HCEC 1CT (cell line): ENCODE measurements at places on chromosomes 13 and 19.

- no peak for DNase-seq
Observed at GRCh38 chr19:17242431-17243208, 3.1 kb downstream of the NR2F6 start.

GRCh38 chr13:47215736-47216135 lies 318.9 kb upstream of the HTR2A start:
- DNase-seq, result peak; percentile 93

DNA sequence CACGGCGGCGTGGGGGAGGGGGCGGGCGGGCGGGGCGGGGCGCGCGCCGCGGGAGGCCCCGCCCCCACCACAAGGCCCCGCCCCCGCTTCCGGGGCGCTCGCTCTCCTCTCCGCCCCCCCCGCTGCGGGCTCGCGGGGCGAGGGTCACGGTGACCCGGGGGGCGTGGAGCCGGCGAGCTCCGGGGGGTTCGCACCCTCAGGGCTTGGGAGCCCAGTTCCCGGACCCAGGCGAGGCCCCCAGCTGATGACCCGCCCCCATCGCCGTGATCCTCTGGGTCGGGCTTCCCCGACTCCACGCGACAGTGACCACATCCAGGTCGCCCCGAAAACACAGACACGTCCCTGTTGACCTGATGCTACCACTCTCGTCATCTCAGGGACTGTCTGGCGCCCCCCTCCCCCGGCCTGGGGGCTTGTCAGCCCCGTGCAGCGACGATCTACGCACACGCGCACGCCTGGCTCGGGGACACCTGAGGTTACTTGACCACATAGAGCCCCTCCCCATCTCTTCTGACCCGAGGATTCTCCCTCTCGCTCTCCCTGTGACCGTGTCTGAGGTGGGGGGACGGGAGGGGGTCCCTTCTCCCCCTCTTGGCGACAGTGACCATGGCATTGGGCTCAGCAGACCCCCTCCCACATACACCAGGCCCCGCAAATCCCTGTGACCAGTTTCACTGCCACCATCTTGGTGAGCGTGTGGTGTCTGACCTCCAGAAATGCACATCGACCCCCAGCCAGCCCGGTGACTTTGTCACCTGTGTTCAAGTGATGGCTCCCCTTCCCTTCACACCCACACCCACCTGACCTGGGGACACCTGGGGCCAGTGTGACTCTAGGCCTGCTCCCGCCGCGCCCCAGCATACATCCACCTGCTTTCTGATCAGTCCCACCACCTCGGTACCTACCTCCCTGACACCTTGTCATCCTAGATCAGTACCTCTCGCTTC lies 670 bp downstream of the MAP2K7 start:
- DNase-seq, result no peak

DNA sequence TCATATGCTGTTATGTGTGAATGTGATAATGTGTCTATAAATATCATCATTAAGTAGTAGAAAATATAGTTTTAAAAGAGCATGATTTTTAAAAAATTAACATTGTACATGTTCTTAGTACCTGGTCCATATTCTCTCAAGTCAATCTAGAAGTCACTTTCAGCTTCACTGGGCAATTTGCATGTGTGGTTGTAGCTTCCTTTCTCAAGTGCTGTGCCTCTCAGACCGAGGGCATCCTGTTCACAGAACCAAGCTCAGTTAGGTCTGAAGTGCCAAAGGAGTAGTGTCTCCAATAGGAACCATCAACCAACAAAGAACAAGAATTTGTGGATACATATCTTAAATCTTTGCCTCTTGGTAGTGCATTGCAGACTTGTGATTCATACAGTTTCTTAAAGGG lies 541.8 kb upstream of the SLC10A2 start:
- no peak for DNase-seq

- no peak for DNase-seq
Observed at GRCh38 chr13:111663953-111664421, 343.5 kb downstream of the TEX29 start.

DNA sequence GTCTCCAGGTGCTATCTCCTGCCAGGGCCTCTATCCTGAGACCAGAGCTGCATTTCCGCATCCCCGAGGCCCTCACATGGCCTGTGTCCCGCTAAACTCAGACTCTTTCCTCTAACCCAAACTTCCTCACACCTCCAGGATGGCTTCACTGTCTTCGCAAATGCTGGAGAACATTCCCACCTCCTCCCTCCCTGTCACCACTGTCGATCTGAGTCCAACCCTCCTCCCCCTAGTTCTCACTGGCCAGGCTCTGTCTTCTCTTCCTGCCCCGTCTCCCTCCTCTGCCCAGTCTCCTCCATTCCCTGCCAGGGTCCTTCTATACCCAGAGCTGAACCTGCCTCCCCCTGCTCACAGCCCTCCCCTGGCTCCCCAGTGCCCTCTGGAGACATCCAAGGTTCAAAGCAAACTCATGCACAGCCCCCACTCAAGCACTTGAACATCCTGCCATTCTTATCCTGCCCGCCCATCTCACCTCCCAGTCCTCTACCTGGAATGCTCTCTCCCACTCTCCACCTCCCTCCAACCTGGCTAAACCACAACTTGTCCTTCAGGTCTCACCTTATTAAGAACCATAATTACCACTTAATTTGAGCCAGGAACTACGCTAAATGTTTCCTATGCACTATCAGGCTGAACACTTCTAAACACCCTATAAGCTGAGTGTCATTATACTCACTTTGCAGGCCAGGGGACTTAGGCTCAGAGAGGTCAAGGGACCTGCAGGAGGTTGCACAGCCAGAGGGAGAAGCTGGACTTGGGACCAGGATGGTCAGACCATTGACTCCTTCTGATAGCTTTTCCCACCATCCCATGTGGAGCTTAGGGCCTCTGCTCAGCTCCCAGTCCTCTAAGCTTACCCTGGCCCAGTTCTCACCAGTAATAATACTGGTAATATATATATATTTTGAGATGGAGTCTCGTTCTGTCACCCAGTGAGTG lies 961 bp upstream of the VSIG10L start:
- no peak for DNase-seq

- DNase-seq, result no peak
Observed at GRCh38 chr19:41532526-41532925, 43.4 kb upstream of the CEACAM21 start.

GRCh38 chr19:50510700-50511068 lies 307 bp downstream of the JOSD2 start:
- DNase-seq, result no peak

DNA sequence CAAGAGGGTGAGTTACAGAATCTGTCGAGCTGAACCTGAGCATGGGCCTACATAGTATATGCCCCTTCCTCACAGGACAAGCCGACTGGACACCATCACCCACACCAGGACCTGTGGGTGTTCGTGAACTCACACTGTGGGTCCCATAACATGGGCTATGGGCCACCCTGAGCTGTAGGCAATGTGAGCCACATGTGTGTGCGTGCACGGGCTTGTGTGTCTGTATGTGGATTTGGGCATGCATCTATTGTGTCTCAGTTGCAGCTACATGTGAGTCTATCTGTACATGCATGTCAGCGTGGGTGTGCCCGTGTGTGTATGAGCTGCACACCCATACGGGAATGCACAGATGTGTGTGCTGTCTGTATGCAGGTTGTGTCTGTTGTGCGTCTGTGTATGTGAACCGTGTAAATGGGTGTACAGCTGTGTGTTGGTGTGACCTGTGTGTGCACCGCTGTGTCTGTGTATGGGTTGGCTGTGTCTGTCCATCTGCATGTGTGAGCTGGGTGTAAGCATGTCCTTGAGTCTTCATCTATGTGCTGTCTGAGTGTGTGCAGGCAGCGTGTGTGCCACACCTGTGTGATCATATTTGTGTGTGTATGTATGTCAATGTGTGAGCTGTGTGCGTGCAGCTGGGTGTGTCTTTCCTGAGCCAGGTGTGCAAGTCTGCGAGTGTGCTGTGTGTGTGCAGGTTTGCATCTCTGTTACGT lies 1.7 kb downstream of the NOTCH3 start:
- DNase-seq, result no peak

GRCh38 chr13:80630685-80631121 lies 289.8 kb upstream of the SPRY2 start:
- DNase-seq, result peak; percentile 75

DNA sequence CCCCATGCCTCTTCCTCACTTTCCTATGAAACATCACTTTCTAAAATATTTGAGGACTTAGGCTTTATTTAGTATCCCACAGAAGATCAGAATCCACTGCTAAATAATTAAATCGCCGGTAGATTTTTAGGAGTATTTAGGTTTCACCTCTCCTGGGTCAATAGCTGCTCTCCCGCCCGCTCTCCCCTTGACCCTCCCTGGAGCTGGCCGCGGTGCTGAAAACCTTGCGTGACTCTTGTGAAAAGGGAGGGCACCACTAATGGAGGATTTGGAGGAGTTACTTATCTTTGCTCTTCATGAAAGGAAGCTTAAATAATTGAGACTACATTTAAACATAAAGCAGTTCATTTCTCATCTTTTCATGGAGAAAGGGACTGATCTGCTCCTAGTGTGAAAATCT lies 14.1 kb downstream of the POU4F1 start:
- peak; percentile 24 for DNase-seq

DNA sequence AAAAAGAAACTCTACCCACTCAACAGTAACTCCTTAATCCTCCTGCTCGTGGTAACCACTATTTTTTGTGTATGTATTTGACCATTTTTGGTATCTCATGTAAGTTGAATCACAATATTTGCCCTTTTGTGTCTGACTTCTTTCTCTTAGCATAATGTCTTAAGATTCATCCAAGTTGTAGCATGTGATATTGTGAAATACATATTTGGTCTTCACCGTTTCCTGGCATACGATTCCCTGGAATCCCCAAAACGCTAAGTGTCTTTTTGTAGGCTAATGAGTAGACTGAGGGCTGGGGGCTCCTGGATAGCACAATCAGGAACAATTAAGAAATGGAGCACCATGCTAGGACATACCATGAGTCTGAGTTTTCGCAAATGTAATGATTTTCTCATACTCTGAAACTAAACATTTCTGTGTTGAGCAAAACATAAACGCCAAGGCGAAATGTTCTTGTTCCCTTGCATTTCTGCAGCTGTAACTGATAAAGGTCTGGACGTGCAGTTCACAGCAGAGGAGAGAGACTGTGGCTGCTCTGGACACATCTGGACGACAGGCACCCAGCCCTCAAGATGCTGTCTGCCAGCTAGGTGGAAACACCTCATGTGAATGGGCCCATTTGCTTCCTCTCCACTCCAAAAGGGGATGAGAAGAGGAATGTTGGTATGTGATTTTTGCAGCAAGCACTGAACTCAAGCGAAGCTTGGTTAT lies 38.4 kb downstream of the BRD4 start:
- peak; percentile 58 for DNase-seq

DNA sequence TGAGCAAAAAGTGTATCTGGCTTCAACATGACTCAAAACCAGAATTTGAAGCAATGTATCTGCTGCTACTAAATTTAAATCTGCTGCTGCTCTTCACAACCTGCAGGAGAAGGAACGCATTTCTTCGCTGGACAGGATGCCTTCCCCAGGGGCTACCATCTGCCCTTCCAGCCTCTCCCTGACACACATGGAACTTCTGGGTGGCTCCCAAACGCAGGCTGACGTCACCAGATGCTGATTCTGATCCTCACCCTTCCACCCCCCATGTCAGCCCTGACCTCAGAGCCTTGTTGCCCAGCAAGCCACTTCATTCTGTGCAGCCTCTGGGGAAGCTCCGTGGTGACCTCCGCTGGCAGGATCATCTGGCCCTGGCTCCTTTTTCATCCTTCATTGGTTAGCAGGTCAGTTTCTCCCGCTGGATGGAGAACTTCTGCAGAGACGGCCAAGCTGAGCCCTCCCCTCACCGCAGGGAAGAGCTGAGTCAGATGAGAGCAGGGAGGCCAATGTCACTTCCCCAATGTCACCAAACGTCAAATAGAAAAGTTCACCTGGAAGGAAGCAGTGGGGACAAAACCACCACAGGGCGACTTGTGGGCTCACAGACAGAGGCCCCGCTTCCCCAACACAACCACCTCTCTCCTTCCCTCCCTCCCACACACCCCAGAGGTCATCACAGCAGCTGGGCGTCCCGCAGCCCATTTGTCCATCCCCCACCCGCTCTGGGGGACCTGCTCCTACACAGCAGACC lies 14.0 kb upstream of the RAB20 start:
- peak; percentile 41 for DNase-seq

DNA sequence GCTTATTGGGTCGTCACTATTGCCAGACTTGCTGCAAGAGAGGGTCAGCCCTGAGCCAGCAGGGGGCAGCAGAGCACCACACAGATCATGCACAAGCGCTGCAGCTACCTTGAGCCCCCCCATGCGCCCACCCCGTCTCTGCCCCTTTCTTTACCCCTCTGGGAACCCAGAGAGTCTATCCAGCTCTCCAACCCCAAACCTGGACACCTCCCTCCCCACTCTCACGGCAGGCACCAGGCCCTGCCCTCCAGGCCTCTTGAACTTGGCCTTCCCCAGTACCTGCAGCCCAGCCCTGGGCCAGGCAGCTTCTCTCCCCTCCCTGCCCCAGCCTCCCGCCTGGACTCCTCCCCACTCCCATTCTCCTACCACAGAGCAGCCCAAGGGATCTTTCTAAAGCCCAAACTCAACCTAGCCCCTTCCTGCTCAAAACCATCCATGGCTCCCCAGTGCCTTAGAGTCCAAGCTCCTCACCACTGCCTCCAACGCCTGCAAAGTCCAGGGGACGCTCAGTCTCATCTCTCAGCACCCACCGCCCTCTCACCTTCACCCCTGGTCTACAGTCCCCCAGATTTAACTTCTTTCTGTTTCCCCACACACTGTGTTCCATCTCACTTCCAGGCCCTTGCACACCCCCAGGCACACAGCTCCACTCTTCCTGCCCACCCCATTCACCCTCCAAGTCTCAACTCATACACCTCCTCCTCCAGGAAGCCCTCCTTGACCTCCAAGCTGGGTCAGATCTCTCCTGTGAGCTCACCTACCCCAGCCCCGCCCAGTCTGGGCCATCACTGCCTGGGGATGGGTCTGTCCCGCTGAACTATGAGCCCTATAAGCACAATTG lies 9.4 kb upstream of the CEACAM16 start:
- peak; percentile 39 for DNase-seq

DNA sequence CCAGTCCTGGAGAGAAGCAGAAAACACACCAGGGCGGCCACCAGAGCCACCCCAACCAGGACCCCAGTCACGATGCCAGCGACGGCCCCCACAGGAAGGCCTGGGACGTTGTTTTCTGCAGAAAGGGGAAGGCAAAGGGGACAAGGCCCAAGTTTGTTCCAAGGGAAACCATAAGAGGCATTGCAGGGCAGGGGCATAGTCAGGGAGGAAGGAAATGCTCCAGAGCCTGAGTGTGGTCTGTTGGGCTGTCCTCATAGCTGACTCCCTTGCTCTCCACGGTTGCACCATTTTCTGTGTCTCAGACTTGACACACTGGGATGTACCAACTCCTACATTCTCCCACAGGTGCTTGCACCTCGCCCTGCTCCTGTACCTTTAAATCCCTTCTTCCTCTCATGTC lies 5.2 kb downstream of the CEACAM4 start:
- DNase-seq, result no peak

- DNase-seq, result no peak
Observed at GRCh38 chr13:77172650-77173049, 145.7 kb upstream of the FBXL3 start.

GRCh38 chr19:36140304-36141038 lies 605 bp downstream of the CAPNS1 start:
- peak; percentile 16 for DNase-seq

DNA sequence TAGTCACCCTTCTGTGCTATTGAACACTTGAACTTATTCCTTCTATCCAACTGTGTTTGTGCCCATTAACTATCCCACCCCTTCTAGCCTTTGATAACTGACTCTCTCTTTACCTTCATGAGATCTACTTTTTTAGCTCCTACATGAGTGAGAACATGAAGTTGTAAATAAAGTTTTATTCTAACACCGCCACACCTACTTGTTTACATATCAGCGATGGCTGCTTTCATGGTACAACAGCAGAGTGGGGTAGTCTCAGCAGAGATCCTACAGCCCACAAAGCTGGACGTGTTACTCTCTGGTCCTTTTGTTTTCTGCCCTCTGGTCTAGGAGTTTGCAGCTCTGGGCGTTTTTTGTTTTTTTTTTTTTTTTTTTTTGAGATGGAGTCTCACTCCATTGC lies 23.7 kb downstream of the VSTM1 start:
- DNase-seq, result no peak
